DMS 273 treated with DMSO at 0.1 percent for 48 hours (cell line): ENCODE measurements at places on chromosomes 5 and 9.

- no peak for DNase-seq
Observed at GRCh38 chr5:147407094-147407681, 102.7 kb downstream of the DPYSL3 start.

- no peak for DNase-seq
Observed at GRCh38 chr5:150651382-150651781, 9.7 kb upstream of the MYOZ3 start.

GRCh38 chr9:134204991-134205578, 40.7 kb upstream of the RNU6ATAC start:
- no peak for DNase-seq

GRCh38 chr5:125634216-125634835, 788.9 kb upstream of the GRAMD2B start:
- no peak for DNase-seq

GRCh38 chr5:79069488-79070349, at the start of the genes BHMT2 and DMGDH:
Gene BHMT2, plus strand, starts transcription at chr5:79069767. Its CDS starts 16 bp downstream, at chr5:79069783.
Gene DMGDH, minus strand, starts transcription at chr5:79069674. Its CDS starts 54 bp downstream, at chr5:79069620.
- DNase-seq = no peak

GRCh38 chr5:110644357-110644756, 82.1 kb downstream of the TMEM232 start:
- DNase-seq = no peak
